ENCODE measurements at places on chromosomes 2 and 18.

DNA sequence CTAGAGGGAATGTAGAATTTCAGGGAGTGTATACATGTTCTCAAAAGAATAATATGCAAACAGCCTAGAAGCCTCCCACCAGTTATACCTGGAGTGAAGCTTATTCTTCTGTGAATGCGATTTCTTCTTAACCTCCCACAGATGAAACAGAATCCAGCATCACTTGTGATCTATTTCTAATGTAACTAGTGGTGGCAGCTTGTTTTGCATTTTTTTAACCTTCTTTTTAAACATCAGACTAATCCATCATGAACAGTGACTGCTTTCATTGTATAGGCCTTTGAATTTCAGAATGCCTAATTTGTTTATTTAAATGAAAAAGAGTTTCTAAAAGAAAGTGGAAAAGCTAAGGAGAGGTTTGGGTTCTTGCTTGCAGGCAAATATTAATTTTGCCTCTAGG lies 85.7 kb upstream of the EPHA4 start:
- no peak for DNase-seq

GRCh38 chr2:189874586-189875320 lies 90.5 kb downstream of the PMS1 start:
- no peak for DNase-seq

DNA sequence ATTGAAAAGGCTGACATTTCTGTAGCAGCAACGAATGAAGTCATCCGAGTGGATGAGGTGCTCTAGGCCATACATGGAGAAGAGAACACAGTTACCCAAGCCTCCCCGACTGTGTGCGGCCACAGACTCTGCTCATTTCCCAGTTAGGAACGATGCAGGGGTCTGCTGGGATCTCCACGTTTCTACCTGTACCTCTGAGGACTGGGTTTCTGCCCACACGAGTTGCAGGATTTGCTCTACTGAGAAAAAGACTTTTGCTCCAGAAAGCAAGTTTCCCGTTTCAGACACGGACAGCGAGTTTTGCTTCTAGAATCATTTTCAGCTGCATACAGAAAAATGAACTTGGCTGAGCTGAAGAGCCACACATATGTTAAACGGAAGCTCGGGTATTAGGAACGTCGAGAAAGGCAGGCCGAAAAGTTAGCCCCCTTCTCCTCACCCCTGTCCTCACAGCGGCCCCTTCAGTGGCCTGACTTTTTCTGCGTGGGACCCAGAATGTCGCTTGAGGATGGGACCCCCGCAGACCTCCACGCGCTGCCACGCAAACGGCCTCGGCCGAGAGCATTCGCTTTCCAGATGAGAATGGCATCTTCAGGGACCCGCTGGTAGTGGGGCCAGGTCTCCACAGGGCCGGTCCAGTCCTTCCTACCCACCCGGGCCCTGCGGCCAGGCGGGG lies 582 bp upstream of the RAB31 start:
- no peak for DNase-seq

- no peak for DNase-seq
Observed at GRCh38 chr2:85649201-85650190, 18.5 kb downstream of the SFTPB start.

DNA sequence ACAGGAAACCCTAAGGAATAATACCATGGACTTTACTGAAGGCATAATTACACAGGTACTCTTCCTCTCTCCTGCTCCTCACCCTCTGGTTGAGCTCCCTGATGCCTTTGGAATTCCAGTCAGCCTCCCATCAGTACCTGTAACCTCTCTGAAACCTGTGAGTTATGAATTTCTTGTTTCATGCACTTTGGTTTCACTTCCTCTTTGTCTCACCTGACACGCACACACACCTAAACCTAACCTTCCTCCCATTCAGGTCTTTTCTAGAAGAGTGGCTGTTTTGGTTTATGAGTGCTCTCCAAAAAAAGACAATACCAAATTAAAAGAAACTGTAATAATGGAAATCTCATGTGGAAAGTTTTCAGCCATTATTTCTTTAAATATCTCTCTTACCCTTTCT lies 451.3 kb upstream of the VWC2L start:
- no peak for DNase-seq

DNA sequence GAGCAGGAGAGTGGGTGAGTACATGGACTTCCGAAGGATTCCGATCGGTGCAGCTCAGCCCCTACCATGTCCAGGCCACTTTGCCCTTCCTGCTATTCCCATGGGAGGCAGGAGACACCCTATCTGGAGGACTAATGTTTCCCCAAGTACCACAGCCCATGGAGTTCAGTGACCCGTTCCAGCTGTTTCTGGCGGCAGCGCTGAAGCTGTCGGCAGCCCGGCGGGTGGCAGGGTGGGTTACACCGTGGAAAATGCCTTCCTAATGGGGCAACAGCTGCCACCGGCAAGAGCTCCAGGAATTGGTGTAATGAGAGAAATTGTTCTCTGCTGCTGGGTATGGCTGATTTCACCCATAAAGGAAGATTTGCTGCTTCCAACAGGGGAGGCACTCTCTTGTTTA lies 98.3 kb downstream of the MYCN start:
- DNase-seq, result no peak

DNA sequence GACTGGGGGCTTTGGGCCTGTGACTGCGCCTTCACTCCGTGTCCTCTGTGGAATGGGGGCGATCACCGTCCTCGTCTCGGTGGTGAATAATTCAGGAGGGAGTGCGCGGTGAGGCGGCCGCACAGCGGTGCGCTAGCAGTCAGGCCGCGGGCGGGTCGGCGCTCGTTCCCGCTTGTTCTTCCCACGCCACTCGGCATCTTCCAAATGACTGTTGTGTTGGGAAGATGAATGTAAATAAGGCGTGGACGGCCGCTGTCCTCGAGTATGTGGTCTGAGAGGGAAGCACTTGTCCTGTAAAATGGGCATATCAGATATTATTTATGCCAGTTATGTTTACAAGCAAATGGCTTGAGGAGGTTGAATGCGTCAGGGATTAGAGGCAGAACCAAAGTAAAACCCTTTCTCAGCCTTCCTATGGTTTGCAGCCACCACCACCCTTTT lies 608 bp upstream of the VPS4B start:
- no peak for DNase-seq

DNA sequence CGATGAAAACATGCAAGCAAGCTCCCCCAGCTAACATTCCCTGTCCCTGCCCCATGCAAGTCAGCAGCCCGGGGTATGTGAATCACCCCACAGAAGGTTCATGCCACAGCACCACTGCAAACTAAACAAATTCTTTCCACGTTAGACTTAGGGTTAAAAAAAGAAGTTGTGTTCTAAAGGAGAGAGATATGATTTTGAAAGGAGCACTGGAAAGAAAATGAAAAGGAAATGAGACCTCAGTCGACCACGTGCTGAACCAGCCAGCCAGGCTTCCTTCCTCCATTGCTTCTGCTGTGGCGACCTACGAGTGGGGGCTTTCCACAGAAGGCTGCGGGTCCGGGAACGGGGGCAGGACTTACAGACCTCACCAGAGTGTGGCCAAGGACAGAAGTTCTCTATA lies 52.0 kb downstream of the ARL4C start:
- peak; percentile 31 for DNase-seq

DNA sequence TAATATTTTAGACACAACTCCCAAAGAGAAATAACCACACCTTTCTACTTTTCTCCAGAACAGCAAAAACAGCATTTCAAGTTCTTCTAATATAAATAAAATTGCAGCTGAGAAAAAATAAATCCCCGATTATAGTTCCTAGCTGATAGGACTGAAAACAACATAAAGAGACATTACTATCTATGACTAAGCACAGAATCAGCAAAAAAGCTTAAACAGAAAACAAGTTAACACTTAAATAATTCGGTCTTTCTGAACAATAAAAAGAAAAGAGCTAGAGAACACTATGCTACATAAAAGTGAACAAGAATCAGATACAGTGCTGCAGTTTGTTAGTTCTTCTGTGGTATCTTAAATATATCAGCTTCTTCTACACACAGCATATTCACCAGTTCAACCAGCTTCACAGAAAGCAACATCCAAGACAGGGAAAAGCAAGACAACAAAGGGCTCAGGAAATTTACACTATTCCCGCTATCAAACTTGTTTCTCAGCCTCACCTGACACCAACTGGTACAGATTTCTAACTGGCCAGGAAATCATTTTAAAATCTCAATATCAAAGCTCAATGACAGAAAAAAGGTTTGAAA lies 28.6 kb downstream of the FEZ2 start:
- DNase-seq, result no peak
